ENCODE measurements at places on chromosomes 6 and 20.

DNA sequence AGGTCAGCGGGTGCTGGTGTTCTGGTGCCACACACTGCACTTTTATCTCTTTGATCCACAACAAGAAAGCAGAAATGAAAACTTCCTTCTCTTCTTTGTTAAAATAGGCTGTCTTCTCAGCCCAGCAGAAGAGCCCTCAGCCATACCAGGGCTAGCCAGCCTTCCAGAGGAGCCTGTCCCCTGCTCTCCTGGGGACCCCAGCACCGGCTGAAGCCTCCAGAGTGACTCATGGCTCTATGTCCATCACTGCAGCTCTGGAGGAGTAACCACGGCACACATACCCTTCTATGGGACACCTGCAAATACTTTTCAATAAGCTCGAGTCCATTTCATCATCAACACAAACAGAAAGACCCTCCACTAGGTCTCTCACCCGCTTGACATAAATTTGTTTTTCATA is 135.6 kb upstream of the CST7 start:
- no peak for DNase-seq

DNA sequence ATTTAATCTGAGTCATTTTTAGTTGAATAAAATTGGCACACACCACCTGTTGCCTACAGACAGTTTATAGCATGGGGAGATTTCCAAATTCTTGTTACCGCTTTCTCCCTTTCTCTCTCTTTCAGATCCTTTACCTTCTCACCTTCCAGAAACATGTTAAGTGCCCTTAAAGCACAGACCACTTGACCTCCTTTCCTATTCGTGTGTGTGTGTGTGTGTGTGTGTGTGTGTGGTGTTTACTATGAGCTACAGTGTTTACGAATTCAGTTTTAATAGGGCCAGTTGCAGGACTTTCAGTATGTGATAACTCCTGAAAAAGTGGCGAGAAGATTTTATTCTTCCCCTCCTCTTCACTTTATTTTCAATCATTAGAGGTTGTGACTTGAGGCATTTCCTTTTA is 258.1 kb downstream of the BMP2 start:
- DNase-seq, result no peak

DNA sequence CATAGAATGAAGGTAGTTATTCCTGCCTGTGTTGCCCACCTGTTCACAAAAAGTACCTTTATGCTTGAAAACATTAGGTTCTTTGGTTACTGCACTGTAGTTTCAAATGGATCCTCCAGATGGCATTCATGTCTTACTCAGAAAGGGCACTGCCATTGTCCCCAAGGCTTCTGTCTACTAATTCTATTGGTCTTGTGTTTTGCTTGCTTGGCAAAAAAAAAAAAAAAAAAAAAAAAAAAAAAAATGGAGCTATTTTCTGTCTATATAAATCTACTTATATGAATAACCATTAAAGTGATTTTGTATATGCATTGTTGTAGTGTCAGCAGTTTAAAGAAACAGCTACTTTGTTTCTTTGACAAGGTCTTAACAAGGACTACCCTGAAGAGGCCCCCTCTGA is 12.7 kb upstream of the EFHC1 start:
- DNase-seq, result no peak

- no peak for DNase-seq
Observed at GRCh38 chr6:118128755-118129154, 221.7 kb downstream of the SLC35F1 start.

- DNase-seq, result peak; percentile 41
Observed at GRCh38 chr20:3728876-3729275, 3.6 kb upstream of the HSPA12B start.

- no peak for DNase-seq
Observed at GRCh38 chr6:156464100-156464878, 312.9 kb upstream of the ARID1B start.

GRCh38 chr6:132567566-132567965 is 2.6 kb upstream of the TAAR6 start:
- no peak for DNase-seq

DNA sequence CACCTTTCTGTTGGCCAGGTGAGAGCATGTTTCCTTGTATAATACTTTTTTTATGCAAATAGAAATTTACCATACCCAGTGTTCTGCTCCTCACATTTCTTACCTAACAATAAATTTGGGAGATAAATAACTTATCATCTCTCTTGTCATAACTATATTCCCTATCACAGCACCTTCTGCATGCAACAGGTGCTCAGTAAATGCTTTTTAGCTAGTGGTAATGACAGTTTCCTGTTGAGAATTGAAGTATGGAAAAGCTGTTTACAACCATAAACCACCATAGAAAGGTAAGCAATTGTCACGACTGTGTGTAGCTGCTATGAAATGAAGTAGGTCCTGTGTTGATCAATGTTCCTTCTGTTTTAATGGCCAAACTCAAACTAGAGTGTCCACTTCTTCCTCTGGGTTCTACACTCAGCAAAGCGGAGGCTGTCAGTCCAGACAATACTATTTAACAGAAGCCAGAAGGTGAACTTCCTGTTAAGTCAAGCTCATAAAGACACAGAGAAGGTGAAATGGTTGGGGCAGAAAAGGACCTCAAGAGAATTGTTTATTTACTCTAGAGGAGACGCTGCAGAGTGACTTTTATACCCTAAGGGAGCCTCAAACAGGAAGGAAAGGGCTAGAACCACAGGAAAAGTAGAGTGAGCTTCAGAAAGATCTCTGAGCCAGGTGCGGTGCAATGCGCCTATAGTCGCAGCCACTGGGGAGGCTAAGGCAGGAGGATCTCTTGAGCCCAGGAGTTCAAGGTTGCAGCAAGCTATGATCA is 84.0 kb upstream of the SLC22A16 start:
- no peak for DNase-seq

- no peak for DNase-seq
Observed at GRCh38 chr6:25303254-25303653, 24.1 kb downstream of the CARMIL1 start.

DNA sequence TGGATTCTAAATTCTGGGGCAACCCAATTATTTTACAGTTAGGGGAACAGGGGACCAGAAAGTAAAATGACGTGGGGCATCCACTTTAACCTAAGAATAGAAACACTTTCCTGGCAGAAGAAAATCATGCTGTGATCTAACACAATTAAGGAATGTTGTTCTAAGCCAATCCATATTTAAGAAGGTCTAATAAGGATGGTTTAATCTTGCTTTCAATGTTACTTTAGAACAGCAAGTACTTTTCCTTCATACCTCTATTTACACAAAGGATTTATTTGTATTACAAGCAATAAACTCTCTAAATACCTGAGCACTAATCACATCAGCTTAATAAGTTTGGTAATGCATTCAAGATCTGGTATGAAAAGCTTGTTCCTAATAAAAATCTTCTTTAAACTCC is 32.4 kb downstream of the SLC2A12 start:
- DNase-seq, result no peak

GRCh38 chr6:149454346-149454848 is 30.4 kb downstream of the ZC3H12D start:
- peak; percentile 88 for DNase-seq

GRCh38 chr6:39786649-39787048 is 5.5 kb upstream of the DAAM2 start:
- DNase-seq, result no peak

GRCh38 chr6:4687989-4688947 is 87.9 kb upstream of the CDYL start:
- no peak for DNase-seq

- no peak for DNase-seq
Observed at GRCh38 chr6:108581237-108581931, 20.7 kb downstream of the FOXO3 start.

DNA sequence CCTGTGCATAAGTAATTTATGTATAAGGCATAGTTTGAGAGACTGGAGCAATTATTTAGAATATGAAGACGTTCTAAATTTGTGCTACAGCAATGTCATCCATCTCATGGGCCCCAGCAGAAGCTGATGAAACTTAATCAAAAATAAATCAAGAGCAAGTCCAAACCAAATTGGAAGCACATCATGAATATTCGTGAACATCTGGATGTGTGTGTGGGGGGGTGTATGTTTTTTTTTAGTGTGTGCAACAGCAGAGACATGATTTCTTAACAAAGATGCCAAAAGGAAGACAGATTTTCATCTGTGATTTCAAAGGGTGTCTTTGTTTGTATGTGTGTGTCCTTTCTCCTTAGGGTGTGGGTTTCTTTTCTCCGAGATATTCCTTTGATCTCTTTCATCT is 58.9 kb downstream of the SASH1 start:
- DNase-seq, result no peak

DNA sequence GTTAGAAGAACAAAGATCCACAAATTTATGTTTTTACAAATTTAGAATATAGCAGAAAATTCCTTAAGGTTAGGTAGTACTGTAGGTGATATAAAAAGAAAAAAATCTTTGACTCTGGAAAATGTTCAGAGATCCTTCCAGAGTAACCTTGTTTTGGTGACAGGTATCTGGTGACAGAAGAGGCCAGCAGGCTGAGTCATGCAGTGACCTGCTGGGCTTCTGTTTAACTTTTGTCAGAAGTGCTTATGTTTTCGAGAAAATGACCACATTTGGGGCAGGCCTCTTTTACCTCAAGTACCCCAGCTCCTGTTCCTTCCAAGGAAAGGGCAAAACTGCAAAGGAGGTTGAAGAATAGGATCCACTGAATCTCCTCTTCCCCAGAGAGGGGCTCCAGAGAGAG is 10.5 kb upstream of the CLDN20 start:
- no peak for DNase-seq

GRCh38 chr20:44035924-44036323 is 121.3 kb downstream of the TOX2 start:
- no peak for DNase-seq

- no peak for DNase-seq
Observed at GRCh38 chr6:32643904-32644303, 6.7 kb downstream of the HLA-DQA1 start.

DNA sequence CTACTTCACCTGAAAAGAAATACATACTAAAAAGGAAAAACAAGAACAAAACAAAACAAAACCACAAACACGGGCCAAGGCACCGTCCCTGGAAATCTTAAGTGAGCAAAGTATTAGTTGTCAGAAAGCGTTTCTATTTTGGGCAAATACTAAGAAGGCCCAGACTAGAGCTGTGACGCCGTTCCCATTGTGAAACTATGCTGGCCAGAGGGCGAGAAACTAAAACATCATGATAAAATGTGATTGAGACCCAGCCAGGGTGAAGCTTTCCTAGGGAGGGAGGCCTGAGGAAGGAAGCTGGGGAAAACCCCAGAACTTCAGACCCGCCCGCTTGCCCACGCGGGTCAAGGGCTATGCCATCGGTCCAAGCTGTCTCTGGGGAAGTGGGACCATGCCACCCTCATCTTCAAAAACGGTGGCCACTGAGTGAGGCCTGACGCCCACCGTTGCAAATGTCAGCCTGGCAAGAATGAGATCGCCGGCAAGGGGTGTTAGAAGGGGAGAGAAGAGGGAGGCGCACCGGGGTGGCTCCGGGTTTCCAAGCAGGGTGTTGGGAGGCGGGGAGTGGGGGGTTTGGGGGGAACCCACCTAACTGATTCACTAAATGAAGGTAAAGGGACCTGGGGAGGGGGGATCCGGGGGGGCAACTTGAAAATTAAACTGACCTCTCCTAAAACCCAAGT is 1950.9 kb upstream of the DEFB115 start:
- DNase-seq, result no peak

- no peak for DNase-seq
Observed at GRCh38 chr20:15609921-15610320, 963.3 kb downstream of the KIF16B start.

DNA sequence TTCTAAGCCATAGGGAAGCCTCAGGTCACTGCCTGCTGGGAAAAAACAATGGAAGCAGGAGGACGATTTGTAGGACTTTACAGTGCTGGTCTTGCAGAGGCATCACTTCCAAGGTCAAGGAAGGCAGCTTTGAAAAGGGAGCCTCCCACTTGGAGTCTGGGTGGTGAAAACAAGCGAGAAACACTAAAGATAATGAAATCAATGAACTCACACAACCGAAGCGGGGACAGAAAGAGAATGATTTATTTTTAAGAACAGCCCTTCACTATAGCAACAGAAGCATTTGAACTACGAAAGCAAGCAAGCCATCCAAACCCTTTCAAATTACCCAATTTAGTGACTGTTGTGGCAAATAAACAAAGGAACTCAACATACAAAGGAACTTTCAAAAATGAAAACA is 227.5 kb downstream of the THBS2 start:
- DNase-seq, result no peak

GRCh38 chr6:89792881-89793280 is 26.7 kb downstream of the MDN1 start:
- DNase-seq, result no peak

GRCh38 chr6:102742028-102742427 is 1348.5 kb downstream of the GRIK2 start:
- DNase-seq, result no peak

DNA sequence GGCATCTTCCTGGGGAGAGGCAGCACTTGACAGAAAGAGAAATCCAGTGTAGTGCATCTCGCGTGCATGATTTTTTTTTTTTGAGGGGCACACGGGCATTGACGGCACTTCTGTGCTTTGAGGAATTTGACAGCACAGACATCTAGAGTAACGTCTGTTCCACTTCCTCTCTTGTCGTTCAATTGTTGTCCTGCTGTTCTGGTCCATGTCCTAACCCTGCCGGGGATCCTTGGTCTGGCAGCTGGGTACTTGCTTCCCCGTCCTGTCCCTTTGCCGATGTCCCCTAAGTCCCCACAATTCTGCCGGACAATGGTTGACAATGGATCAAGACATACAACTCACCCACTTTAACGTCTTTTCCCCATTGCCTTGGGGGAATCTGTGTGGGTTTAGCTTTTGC is 46.0 kb upstream of the NAA20 start:
- no peak for DNase-seq

DNA sequence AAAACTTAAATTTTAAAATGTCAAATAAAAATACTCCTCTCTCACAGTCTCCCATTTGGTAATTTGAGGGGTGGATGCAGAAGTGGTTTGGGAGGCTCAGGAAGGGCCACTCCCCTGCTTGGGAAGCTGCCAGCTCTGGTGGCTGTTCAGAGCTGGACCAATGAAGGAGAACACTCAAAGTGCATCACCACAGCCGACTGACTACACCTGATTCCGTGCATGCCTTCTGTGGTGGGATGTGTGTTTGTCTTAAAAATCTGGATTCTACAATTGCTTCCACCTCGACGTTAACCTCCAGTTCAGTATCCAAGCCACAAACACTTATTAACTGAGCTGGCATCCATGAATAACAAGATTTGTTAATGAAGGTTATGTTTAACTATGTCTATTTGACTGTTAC is 137.3 kb downstream of the FOXC1 start:
- no peak for DNase-seq

DNA sequence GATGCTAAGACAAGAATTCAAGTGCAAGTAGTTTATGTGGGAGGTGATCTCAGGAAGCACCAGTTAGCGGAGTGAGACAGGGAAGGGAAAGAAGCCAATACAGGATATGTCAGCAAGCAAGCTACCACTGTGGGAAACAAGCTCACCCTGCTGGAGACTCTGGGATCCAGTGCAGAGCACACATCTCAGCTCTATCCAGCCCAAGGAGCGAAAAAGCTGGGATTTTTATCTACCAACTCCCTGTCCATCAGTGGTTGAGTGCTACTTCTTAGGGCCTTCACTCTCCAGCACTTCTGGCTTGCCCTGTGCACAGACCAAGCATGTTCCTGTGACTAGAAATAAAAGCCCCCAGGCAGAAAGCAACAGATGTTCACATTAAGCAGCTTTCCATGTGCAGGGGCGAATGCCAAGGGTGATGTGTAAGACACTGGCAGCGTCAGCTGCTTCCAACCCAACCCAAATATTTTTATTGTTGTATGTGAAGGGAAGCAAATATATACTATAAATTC is 10.8 kb upstream of the RNF24 start:
- peak; percentile 74 for DNase-seq
